IPS DF 6.9 (cell line): ENCODE measurements at places on chromosomes 5 and 9.

DNA sequence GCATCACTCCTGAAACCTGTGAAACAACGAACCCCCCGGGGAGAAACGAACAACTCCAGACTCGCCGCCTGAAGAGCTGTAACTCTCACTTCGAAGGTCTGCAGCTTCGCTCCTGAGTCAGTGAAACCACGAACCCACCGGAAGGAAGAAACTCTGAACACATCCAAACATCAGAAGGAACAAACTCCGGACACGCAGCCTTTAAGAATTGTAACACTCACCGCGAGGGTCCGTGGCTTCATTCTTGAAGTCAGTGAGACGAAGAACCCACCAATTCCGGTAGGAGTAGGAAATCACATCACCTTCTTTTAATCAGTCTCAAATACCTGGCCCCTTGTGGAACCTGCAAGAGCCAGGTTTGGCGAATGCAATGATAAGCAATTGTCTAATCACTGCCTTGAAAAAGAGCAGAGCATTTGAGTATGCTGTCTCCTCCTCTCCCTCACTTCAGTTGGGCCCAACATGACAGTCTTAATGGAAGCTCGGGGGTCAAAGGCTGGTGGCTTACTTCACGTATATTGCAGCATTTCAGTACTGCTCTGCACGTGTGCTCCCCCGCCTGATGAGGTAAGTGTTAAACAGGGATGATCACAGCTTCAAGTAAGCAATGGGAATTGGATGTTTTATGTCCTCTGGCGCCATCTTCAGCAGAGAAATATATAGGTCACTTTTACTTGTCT is 473 bp downstream of the IRGM start:
- peak; percentile 64 for DNase-seq

- no peak for DNase-seq
These were observed 297.0 kb downstream of the EFNA5 start for GRCh38 chr5:107373549-107374263.

DNA sequence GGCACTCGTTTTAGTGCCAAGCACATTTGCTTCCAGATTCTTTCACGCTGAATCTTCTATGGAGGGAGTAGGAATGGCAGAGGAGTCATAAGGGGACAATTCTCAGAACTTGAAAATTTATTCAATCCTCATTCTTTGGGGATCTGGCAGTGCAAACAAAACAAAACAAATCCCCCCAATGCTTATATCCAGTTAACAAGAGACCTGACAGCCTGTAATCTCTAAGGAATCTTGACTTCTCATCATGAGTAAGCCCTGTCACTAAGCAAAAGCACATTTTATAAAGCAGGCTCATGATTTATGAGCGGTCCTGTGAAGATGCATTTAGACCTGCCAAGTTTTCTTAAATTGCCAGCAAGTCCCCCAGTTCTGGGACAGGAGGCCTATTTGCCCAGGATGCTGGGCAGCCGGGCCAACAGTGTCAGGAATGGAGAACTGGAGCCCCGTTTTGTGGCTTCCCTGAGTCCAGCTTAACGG is 513.9 kb downstream of the CTNND2 start:
- DNase-seq = no peak

- DNase-seq = no peak
These were observed 171.3 kb downstream of the ST8SIA4 start for GRCh38 chr5:100731768-100732167.

GRCh38 chr9:79731171-79731890 is 159.6 kb downstream of the TLE4 start:
- DNase-seq = no peak
